NCI-H2107 (cell line): ENCODE measurements at places on chromosomes 12 and 14.

GRCh38 chr14:106562451-106562850 lies 1036.1 kb downstream of the TMEM121 start:
- no peak for DNase-seq

DNA sequence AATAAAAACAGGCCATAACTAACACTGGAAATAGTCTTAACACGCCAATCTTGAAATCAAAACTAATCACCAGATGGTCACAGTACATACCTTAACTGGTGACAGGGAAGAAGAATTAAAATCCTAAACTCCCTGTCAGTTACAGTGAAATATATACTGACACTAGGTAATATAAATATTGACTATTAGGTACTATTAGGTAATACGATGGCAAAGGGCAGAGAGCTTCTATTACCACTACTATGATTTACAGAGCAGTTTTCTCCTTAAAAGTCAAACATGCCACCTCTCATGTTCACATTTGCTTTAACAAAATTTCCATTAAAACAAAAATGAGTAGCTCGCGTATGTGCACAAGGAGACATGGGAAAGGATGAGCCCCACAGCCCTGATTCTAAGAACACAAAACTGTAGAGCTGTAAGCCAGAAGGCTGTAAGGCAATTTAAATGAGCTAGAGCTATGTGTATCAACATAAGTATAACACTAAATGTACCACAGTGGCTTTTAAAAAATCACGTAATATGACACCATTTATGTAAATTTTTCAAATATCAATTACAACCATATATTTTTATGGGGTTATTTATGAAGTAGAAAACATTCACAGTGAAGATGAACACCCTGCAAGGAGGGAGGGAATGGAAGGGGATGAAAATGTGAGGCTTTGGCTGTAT lies 19.1 kb downstream of the SETD3 start:
- DNase-seq, result no peak

- DNase-seq, result no peak
Measured at GRCh38 chr14:87542288-87542687, 450.7 kb downstream of the GALC start.

GRCh38 chr12:67876305-67876915 lies 112.8 kb upstream of the IFNG-AS1 start:
- no peak for DNase-seq

- DNase-seq, result no peak
Measured at GRCh38 chr12:56425193-56425592, 24.0 kb downstream of the TIMELESS start.

DNA sequence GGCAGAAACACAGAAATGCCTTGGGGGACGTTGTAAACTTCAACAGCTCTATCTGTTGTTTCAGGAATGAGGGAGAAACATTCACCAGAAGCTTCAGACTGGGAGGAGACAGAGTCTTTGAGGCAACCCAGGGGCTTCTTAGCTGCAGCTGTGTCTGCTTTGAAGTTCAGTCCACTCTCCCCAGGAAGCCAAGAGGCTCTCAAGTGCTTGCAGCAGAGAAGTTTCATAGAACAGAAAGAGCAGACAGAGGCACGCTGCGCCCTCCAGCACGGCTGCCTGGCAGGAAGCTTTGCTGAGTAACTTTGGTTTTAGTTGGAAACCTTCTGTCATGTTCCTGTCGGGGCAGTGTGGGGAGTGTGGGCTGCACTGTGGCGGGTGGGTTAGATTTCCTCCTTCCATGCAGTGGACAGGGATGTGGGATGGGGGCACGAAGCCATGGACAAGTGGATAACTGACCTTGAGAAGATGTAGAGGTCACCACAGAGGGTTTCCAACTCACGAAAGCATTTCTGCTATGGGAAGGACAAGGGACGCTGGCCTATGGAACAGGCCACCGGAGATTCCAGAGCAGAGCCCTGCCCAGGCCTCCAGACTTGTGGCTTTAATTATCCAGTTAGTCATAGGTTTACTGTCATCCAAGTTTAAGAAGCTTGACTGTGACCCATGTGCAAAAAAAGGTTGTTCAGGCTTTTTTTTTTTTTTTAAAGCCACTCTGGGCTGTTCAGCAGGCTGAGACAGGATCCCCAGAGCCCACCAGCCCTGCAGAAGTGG lies 107.7 kb downstream of the ARF6 start:
- DNase-seq, result no peak

- no peak for DNase-seq
Measured at GRCh38 chr12:43127886-43128549, 424.0 kb downstream of the ADAMTS20 start.

DNA sequence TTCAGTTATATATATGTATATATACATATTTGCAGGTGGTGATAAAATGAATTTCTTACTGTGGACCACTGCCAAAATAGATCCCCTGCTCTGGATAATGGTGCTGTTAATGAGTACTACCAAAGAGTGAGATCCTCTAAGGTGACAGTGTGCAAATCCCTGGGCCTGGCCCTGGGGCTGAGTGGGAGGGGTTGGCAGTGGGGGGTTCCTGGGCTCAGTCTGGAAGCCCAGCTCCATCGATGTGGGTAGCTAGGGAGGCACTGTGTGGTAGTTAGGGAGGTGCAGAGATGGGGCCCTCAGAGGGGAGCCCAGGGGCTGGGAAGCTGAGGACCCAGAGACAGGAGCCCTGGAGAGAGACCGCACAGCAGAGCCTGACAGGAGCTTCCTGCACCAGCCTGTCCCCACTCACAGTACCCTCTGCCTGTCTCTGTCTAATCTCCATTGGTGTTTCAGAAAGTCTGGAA lies 9.1 kb downstream of the KRT8 start:
- DNase-seq, result no peak

GRCh38 chr12:77060136-77060882 lies 5.1 kb downstream of the E2F7 start:
- DNase-seq, result no peak

DNA sequence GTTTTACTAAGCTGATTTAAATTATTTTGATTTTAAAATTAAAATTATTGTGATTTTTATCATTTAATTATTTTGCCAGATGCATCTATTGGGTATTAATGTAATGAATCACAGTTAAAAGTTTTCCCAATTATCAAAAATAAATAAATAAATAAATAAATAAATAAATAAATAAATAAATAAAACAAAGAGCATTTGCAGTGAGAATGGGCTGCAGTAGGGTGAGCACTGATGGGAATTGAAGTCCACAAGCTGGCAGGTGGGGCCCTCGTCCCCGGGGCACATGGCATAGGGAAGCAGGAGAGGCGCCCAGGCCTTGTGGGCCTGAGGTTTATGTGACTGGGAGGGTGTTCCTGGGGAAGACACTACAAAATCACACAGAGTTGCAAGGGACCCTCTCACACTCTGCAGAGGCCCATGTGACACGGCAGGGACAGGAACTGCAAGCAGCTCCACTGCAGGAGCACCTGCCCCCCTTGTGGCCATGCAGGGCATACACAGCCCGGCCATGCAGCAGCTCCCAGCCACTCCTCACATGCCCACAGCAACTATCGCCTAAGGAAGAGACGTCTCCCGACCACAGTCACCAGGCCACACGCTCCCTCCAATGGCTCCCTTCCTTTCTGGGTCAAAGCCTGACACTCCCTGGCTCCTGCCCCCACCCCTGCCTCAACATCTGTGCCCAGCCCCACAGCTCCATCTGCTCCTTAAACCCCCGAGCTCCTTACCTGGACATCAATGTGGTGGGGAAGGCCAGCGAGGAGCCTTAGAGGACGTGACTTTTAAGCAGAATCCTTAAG lies 256.3 kb upstream of the SFSWAP start:
- no peak for DNase-seq

DNA sequence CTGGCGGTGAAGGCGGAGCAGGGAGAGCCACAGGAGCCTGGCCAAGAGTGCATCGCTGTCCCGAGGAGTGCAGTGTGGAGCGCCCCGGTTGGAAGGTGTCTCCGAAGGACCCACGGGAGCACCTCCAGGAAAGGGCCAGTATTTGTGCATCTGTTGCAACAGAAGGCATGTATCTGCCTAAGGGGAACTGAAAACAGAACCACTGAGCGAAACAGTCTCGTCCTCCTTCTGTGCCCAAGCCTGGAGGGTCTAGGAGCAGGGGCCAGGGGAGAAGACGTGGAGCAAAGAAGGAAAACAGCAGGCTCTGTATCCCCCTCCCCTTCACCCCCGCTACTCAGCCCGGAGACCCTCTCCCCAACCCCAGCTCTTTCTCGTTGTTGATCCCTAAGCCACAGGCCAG lies 5.3 kb upstream of the LRRC10 start:
- DNase-seq, result no peak

DNA sequence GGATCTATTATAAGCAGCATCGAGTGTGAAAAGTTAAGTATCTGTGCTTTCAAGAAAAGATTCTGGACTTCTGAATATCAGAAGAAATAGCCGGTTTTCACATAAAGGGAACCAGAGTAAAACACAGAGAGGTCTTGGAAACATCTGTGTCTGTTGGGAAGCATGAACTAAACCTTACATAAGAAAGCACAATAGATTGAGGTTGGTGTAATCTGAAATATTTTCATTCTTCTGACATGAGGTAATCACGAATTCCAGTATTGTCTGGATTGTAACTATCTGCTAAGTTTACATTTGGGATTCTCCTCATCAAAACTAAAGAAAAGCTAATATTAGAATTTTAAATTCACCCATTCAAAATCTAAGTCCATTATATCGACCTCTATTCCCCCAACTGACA lies 161.3 kb downstream of the CPNE8 start:
- no peak for DNase-seq

DNA sequence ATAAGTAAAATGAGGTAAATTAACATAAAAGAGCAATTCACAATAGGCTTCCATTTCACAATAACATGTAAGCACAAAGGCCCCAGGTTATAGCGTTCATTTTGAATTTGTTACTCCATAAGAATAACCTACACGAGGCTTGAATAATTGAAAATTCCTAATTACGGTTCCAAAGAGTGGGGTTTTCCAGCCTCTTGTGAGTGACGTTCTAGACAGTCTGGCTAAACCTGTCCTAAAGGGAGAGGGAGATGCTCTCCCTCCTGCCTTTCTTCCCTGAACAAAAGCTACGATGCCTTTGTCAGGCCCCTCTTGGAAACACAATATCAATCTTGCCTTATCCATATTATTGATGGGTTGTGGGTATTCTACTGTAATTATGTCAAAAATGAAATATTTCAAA lies 24.3 kb upstream of the VRK1 start:
- no peak for DNase-seq

GRCh38 chr12:58026426-58026825 lies 85.1 kb downstream of the ATP23 start:
- DNase-seq, result no peak
